ENCODE measurements at places on chromosomes 11 and 22. TPM values are rescaled to one million over a fixed set of nuclear protein-coding genes. Genes with fewer than 3 reads are reported as not detected.

GRCh38 chr11:31809857-31810778 lies 1.0 kb downstream of the PAX6 start:
- peaks cover 12% of the 10 kb centered on the region for H3K36me3 ChIP-seq
- DNase-seq = no peak
- peaks cover 29% of the 10 kb centered on the region for H3K4me1 ChIP-seq

DNA sequence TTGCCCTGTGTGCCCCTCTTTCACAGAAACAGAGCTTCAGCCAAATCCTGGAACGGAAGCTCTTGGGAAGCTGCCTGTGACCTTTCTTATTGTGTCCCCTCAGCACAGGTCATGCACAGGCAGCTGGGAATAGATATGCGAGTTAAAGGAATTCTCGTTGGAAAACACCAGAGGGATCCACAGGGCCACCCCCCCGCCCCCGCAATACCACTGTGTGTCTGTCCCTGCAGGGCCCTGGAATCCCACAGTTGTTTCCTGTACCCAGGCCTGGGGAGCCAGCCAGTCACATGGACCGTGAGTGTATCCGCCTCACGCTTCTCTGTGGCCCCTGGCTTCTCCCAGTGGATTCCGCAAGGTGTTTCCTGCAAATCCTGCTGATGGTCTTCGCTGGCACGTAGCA lies 29.0 kb downstream of the TIMP3 start:
- no peak overlapping the region for H3K4me3 ChIP-seq
- no peaks in the 10 kb centered on the region for H3K36me3 ChIP-seq
- no peak overlapping the region for H3K27ac ChIP-seq
- no peak for DNase-seq
- peaks cover 4% of the 10 kb centered on the region for H3K4me1 ChIP-seq

GRCh38 chr22:42364604-42365110 lies 67.5 kb downstream of the NFAM1 start:
- peaks cover 14% of the 10 kb centered on the region for H3K4me1 ChIP-seq
- no peak overlapping the region for H3K4me3 ChIP-seq
- H3K27ac ChIP-seq = no peak overlapping the region
- DNase-seq = no peak
- H3K36me3 ChIP-seq = peaks cover 5% of the 10 kb centered on the region

SLC22A25 gene
- total RNA-seq = not detected

DNA sequence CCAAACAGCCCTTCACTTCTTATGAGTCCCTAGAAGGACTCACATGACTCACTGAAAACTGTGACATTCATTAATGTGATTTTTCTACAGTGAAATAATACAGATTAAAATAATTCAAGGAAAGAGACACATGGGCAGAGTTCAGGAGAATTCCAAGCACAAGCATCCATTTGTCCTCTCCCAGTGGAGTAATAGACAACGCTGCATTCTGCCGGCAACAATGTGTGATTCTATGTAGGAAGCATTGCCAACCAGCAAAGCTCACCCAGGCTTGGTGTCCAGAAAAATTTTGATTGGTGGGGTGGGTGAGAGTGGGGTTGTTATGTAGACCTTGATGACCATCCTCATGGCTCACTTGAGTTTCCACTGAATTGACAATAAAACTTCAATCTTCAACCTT lies 123.9 kb downstream of the VPREB1 start:
- DNase-seq = no peak
- peaks cover 86% of the 10 kb centered on the region for H3K27me3 ChIP-seq
- peaks cover 4% of the 10 kb centered on the region for H3K4me1 ChIP-seq
- peaks cover 4% of the 10 kb centered on the region for H3K36me3 ChIP-seq

- H3K27me3 ChIP-seq = peaks cover 10% of the 10 kb centered on the region
- H3K27ac ChIP-seq = no peak overlapping the region
- peaks cover 15% of the 10 kb centered on the region for H3K4me1 ChIP-seq
- DNase-seq = no peak
- no peak overlapping the region for H3K4me3 ChIP-seq
- peaks cover 2% of the 10 kb centered on the region for H3K36me3 ChIP-seq
Measured at GRCh38 chr11:68958211-68958610, 22.6 kb downstream of the MRGPRD start.

FERMT3 gene
- total RNA-seq = 151 TPM

- H3K4me1 ChIP-seq = no peaks in the 10 kb centered on the region
- H3K27me3 ChIP-seq = no peaks in the 10 kb centered on the region
- H3K36me3 ChIP-seq = peaks cover 13% of the 10 kb centered on the region
- DNase-seq = no peak
- no peak overlapping the region for H3K4me3 ChIP-seq
- no peak overlapping the region for H3K27ac ChIP-seq
Measured at GRCh38 chr22:25357132-25357455, 137.7 kb downstream of the CRYBB2 start.

CSNK2A3 gene
- total RNA-seq = 0.26 TPM

Data from T-helper 17 cell (primary cell).